Fibroblast of skin of back (primary cell): ENCODE measurements at places on chromosomes 3 and 15.
A peak's percentile ranks its signal among the peaks of the same experiment; 100 is the strongest.

DNA sequence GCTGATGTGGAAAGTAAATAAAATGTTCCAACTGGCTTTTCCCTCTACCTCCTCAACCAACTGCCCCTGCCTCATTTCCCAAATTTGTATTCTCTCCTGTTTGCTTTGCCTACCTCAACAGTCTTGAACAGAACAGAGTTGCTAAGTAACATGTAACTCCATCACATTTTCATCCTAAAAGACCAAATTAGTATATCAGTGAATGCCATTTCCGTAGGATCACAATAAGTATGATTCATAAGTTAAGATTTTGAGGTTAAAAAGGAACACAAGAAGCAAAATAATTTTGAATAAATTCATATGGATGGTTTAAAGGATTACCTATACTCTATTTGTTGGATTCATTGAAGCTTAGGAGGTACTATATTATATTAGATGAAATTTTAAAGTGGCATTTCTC lies 154.9 kb downstream of the ECT2 start:
- peak; percentile 4 for DNase-seq

- DNase-seq: no peak
Observed at GRCh38 chr15:98405013-98405412, 243.3 kb upstream of the IGF1R start.

- DNase-seq: no peak
Observed at GRCh38 chr15:99239545-99240198, 9.7 kb downstream of the TTC23 start.

- DNase-seq: no peak
Observed at GRCh38 chr3:158244274-158244673, 134.4 kb downstream of the RSRC1 start.

- DNase-seq: no peak
Observed at GRCh38 chr3:127606086-127606805, 8.0 kb downstream of the MCM2 start.

GRCh38 chr3:136547293-136547692 lies 204.9 kb downstream of the STAG1 start:
- peak; percentile 55 for DNase-seq
